ENCODE measurements at places on chromosomes 2 and 18. TPM values are rescaled to one million over a fixed set of nuclear protein-coding genes. Genes with fewer than 3 reads are reported as not detected.

The AGFG1 gene
- 20.3 TPM for polyA plus RNA-seq

The CACNB4 gene
- 1.2 TPM for polyA plus RNA-seq

The TWIST2 gene
- polyA plus RNA-seq: 5.2 TPM

The SERPINB3 gene
- polyA plus RNA-seq: 167 TPM

The RUFY4 gene
- polyA plus RNA-seq: 0.28 TPM

The MTHFD2 gene
- 11.1 TPM for polyA plus RNA-seq

The ZNF532 gene
- polyA plus RNA-seq: 9.9 TPM

The DARS1 gene
- polyA plus RNA-seq: 52.5 TPM

The MAP3K19 gene
- polyA plus RNA-seq: not detected

The CNTNAP5 gene
- not detected for polyA plus RNA-seq

The LAMA1 gene
- 0.27 TPM for polyA plus RNA-seq

The FTCDNL1 gene
- polyA plus RNA-seq: 1.4 TPM

The SCLY gene
- polyA plus RNA-seq: 6.6 TPM

The CRYGD gene
- not detected for polyA plus RNA-seq

The KLF7 gene
- polyA plus RNA-seq: 3.0 TPM

The SERPINB10 gene
- polyA plus RNA-seq: 0.06 TPM

The ASXL3 gene
- 0.02 TPM for polyA plus RNA-seq

The NR4A2 gene
- polyA plus RNA-seq: 2.0 TPM

The SMIM21 gene
- not detected for polyA plus RNA-seq

The SALL3 gene
- not detected for polyA plus RNA-seq

The RND3 gene
- 47.6 TPM for polyA plus RNA-seq

The LTBP1 gene
- polyA plus RNA-seq: 13.9 TPM

The DOK6 gene
- 0.07 TPM for polyA plus RNA-seq

The OSBPL1A gene
- 10.8 TPM for polyA plus RNA-seq

The THSD7B gene
- polyA plus RNA-seq: 0.22 TPM

The CRYBA2 gene
- polyA plus RNA-seq: 0.49 TPM

The AGBL5 gene
- polyA plus RNA-seq: 7.6 TPM

The PSMA8 gene
- polyA plus RNA-seq: 0.04 TPM

The PID1 gene
- 3.5 TPM for polyA plus RNA-seq

The OBSL1 gene
- polyA plus RNA-seq: 19.9 TPM

The HES6 gene
- 2.5 TPM for polyA plus RNA-seq

The PKP4 gene
- 21.5 TPM for polyA plus RNA-seq

The NGEF gene
- 11.4 TPM for polyA plus RNA-seq

The RAB6C gene
- polyA plus RNA-seq: not detected

The ACMSD gene
- polyA plus RNA-seq: not detected

The IGFBP5 gene
- 46.5 TPM for polyA plus RNA-seq

The DSG4 gene
- 0.01 TPM for polyA plus RNA-seq

The CCDC74B gene
- 1.1 TPM for polyA plus RNA-seq

The LDLRAD4 gene
- 0.99 TPM for polyA plus RNA-seq

The TMEM37 gene
- polyA plus RNA-seq: 3.4 TPM

The EHBP1 gene
- 14.1 TPM for polyA plus RNA-seq

The GALNT5 gene
- 5.6 TPM for polyA plus RNA-seq

The AGXT gene
- polyA plus RNA-seq: not detected

The FHOD3 gene
- 3.7 TPM for polyA plus RNA-seq

The HOXD4 gene
- polyA plus RNA-seq: 1.0 TPM

The ZNF236 gene
- polyA plus RNA-seq: 3.0 TPM

The CFAP221 gene
- 0.08 TPM for polyA plus RNA-seq

The SPATA3 gene
- not detected for polyA plus RNA-seq

Measured in esophagus (tissue), 2 donors.